Right ventricle myocardium inferior (tissue), 1 donor: ENCODE measurements at places on chromosomes 12 and 14.
A peak's percentile ranks its signal among the peaks of the same experiment; 100 is the strongest.

DNA sequence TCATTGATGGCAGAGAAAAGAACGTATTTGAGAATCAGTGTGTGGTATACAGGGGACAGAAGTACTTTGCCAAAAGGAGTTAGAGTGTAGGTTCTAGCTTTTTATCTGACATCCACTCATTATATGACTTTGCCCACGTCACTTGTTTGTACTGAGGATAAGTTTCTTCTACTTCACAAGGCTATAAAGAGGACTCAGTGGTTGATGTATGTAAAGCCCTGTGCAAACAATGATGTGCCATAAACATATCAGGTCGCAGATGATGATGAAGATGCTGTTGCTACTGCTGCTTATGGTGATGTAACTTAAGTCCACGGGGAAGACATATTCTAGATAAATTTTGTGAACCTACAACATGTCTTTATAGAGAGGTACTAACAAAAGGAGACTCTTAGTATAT, 66.3 kb downstream of the TRHDE start:
- no peak for DNase-seq

DNA sequence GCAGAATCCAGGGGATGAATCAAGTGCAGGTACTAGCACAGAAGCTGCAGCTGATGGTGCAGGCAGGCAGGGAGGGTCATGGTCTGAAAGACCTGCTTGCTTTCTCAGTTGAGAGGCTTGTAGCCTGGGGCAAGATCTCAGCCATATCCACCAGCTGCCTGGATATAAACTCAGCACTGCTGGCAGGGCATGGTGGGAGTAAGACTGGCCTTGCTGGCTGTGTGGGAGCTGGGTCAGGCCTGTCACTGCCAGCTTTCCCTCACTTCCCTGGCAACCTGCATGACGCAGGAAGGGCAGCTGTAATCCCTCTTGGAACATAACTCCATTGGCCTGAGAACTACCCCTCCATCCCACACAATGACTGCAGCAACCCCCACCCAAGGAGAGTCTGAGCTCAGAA, 230.1 kb downstream of the ANO6 start:
- no peak for DNase-seq

- no peak for DNase-seq
Observed at GRCh38 chr12:113284751-113285150, 50.2 kb downstream of the SLC8B1 start.

DNA sequence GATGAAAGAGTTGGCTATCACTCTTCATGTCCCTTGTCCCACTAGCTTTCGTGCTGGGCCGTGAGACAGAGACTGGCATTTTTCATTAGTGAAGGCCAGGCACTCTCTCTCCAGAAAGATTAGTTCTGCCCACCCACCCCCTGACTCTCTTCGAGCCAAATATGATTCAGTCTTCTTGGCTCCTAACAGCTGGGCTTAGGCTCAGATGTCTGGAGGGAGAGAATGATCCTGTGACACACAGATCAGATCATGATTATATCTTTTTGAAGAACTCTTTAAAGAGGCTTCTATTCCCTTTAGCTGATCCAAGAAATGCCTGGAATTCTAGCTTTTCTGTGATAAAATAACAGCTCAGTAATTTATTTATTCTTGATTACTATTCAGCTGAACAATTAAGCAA, 5.2 kb upstream of the GNG2 start:
- DNase-seq = no peak

DNA sequence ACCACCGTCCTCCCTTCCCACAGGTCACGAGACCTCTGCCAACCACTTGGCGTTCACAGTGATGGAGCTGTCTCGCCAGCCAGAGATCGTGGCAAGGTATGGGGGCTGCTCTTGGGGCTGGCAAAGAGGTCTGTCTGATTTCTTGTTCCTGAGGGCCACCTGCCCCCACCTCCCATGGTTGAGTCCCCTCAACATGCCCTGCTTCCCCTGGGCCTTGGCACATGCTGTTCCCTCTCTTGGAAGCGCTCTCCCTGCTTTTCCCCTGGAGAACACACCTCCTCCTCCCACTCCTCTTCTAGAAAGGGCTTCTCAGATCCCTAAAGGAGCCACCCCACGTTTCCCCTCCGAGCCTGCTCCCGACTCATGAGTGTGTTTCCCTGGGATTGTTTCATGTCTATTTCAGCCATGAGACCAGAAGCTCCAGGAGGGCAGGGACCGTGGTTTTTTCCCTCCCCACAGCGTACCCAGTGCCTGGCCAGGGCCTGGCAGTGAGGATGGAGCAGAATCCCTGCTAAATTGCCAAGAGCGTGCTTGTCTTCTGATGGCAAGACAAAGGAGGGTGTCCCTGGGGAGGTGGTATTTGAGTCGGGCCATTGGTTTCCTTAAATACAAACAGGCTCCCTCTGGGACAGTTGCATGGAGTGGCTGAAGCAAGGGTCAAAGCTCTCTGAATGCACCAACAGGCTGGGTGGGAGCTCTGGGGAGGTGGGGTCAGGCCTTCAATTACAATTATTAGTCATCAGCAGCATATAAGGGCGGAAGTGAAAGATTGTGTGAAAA, 34.1 kb downstream of the CYP46A1 start:
- no peak for DNase-seq

GRCh38 chr12:121214166-121214777, 4.3 kb downstream of the P2RX4 start:
- no peak for DNase-seq

- peak; percentile 91 for DNase-seq
Observed at GRCh38 chr12:49347311-49348193, 864 bp downstream of the DNAJC22 start.

DNA sequence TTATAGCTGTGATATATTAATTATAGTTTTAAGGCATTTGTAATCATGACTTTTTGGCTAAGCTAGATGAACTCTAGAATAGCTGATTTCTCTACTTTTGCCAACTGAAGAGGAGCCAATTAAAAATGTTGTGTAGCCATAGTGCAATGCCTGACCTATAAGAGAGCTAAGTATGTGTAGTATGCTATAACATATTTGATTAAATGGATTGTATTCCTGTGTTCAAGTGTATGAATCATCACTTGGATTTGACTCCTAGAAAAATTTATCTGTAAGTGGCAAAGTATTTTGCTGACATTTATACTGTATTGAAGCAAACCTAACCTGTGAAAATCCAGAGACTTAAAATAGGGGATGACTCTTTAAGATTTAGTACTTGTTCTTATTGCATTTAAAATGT, 34.2 kb downstream of the PCNX4 start:
- no peak for DNase-seq

GRCh38 chr12:25352083-25352918, 101.6 kb upstream of the KRAS start:
- no peak for DNase-seq

DNA sequence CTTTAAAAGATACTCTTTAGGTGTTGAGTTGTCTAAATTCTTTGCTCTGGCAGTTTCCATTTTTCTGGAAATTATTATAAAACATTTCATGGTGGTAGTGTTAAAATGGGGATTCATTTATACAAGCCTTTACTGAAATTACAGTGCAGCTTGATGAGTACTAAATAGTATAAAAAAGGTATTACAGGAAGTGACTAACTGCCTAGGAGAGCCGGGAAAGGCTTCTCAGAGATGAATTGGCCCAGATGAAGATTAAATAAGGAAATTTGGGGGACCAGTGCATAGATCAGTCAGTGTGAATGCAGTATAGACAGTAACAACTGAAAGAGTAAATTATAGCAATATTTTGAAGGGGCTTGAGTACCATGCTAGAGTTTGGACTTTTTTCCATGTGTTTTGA, 7.5 kb downstream of the PSMA6 start:
- no peak for DNase-seq

DNA sequence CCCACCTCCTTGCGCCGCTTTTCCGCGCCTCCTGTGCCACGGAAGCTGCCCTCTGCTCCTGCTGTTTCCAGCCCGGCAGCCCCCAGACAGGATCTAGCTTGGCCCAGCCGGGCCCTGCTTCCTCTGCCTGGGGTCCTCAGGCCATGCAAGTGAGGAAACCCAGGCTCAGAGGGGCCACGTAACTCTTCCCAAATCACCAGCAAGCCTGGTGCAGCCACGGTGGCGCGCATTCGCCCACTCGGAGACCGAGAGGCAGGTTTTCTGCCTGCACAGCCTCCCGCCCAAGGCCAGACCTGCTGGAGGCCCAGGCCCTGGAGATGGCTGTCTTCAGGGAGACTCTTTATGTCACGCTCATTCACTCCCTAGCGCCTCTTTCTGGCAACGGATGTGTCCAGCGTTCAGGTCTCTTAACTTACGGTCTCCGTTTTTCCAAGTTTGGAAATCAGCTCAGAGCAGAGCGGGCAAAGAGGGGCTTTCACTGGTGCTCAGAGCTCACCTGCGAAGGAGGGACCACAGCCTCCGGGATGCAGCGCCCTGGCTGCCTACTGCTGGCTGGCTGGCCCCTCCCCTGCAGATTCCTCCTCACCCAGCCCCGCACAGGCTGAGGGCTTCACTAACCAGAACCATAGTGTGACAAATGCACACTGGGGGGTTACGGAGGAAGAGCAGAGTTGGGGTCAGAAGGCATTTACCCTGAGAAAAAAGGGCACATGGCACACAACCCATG, 20.6 kb upstream of the CEP170B start:
- DNase-seq = peak; percentile 58

DNA sequence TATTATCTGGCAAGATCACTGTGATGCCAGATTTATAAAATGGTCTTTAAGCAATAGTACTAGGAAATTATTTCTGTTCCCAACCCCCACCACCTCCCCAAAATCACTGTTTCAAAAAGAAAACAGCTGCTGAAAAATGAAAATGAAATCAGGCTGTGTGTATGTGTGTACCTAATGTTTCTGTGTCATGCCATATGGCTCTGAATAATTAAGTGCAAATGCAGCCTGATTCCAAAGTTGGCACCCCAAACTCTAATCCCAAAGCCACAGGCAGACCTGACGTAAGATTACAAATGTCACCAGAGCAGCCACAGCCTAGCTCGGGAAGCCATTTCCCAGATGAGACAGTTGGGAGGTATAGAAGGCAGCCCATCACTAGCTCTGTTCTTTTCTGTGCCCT, 175.5 kb downstream of the MED13L start:
- no peak for DNase-seq

- no peak for DNase-seq
Observed at GRCh38 chr14:32027255-32027939, 49.7 kb upstream of the ARHGAP5 start.

- DNase-seq = no peak
Observed at GRCh38 chr12:46387670-46388069, 15.1 kb upstream of the SLC38A2 start.

DNA sequence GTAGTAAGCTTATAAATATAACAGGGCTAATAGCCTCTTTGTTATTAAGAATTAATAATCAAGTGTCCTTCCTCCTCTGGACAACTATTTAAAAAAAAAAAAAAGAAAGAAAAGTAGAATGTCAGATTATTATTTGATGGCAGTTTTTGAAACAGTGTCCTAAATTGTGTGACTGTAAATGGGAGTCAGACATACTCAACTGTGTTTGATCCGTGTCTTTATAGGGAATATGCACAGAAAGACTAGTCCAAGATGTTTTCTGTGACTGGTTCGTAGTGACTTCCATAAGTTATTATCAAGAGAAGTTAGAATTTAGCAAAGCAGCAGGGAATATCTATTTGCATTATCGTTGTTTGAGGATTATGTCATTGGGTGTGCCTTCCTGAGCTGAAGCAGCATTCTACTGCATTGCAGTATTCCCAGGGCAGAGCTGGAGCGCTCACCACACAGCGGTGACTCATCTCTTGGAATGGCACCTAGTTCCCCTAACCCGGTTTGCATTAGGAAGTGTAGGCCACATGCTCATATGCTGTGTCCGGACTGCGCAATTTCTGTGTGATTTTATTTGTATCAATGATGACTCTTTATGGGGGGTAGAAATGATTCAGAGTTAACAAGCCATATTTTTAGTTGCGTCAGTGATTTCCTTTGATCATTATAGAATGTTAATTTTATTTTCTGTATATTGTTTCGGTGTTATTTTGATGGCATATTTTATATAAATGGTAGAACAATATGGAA, 7.9 kb downstream of the DYNC1H1 start:
- DNase-seq = peak; percentile 88

DNA sequence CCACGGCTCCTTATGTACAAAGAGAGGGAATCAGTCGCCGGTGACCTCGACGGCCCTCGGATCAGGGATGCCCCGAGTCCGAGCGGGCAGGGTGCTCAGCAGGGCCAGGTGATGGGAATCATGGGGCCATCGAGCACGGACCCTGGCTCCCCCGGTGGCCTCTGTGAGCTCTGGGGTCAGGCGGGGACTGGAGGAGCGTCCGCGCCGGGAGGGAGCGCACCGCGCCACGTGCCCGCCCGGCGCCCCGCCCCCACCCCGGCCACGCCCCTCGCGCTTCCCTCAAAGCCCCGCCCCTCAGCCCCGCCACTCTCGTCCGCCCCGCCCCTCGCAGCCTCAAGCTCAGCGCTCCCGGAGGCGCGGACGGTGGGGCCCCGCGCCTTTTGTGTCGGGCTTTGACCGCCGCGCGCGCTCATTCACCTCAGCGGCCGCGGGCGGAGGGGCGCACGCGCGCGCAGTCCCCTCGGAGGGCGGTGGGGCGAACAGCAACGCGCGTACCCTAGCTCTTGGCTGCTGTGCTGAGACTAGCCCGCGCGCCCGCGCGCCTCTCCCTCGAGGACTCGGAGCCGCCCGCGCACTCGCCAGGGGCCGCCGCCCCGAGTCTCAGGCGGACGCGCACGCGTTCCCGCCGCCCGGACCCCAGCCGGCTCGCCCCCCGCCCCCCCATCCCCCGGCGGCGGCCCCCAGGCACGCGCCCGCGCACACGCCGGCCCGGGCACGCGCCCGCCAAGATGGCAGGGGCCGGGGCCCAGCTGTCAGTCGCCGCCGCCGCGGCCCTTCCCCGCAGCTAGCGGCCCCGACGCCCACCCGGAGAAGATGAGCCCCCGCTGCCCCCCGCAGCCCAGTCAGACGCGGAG, 93.9 kb upstream of the EVL start:
- peak; percentile 86 for DNase-seq

DNA sequence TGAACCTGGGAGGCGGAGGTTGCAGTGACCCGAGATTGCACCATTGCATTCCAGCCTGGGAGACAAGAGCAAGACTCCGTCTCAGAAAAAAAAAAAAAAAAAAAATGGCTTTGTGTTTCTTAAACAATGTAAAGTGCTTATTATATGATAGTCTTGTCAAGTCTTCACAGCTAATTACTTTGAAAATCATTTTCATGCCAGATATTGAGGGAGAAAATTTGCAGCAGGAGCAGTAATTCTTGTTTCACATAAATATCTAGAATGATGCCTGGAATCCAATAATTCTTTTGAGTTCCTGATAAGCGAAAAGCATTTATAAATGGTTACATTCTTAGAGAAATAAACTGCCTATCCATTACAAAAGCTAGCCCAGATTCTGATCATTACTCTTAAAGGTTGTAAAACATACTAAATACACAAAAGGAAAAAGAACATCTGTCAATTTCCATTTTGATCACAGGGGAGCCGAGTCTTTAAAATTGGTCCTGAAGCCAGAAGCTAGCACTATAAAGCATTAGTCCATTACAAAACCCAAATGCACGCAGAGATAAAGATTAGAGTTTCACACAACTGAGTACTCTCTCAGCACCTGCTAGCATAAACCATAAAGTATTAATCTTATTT, 50.3 kb downstream of the IFT81 start:
- DNase-seq = no peak

- DNase-seq = no peak
Observed at GRCh38 chr14:68759937-68760336, 32.9 kb downstream of the ZFP36L1 start.

GRCh38 chr14:69573831-69574262, 824 bp downstream of the CCDC177 start:
- DNase-seq = peak; percentile 53

- DNase-seq = no peak
Observed at GRCh38 chr12:108603743-108604142, 5.9 kb upstream of the TMEM119 start.
